ENCODE measurements at places on chromosomes 2 and 18.

- no peak for DNase-seq
Observed at GRCh38 chr2:158178646-158179045, 77.0 kb downstream of the UPP2 start.

DNA sequence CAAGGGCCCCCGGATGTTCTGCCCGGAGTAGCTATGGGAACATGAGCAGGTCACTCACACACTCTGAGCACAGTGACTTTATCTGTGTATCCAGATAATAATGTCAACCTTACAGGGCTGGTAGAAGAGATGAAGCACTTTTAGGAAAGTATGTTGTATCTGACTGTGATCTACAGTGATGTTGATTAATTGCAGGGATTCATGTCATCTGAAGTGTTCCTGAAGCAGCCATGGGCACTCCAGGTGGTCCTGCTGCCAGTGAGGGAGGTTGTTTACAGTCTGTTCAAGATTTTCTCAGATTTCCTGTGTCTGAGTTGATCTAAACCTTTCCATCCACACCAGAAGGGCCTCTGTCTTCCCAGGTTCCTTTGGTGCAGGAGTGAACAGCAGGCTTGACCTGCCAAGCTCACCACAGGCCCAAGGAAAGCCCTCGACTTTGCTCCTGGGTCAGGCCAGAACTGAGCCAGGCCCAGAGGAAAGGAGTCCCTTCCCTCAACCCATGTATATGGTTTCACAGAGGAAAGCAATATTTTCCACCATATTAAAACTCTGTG is 28.0 kb downstream of the KIAA2012 start:
- no peak for DNase-seq

DNA sequence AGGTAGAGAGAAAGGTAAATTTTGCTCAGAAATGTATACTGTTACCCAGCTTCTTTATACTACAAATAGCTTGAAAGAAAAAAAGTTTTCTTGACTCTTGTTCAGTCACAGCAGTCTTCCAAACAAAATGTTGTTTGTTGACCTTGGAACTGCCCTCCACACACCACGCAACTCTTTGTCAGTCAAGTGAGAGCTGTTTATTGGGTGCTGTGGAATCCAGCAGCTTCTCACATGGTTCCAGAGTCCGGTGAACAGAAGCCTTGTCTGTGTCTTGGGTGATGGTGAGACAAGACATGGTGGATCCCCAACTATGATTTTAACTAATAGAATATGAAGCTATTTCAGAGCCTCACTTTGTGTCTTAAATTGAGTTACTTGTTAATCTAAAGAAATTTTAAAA is 112.5 kb downstream of the MAP2 start:
- no peak for DNase-seq

DNA sequence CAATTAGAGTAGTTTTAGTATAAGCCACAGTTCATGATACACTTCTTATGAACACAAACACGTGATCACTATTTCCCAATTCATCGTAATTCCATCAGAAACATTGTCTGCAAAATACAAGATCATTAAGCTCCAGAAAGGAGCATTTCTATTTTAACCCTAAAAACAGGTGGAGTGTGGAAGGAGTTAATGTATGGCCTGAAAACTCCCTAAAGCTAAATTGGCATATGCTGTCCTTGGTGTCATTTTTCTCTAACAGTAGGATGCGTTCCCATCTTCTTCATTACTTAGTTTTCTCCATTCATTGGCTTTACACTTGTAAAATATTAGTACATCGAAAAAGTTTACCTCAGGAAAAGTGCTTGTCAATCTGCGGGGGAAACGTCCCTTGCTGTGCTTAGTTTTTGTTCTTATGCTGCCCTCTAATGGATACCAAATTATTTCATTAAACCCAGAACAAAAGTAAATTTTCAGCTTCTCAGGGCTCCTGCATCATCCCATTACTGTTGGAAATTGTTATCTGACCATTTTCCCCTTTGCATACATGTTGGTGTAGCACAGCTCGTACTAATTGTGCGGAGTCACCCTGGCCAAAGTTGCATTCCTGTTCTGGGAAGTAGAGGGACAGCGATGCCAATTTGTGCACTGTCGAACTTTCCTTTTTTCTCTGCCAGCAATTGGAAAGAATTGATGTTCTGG is 153.4 kb downstream of the GPD2 start:
- DNase-seq = no peak

GRCh38 chr2:195763866-195764265 is 106.8 kb downstream of the SLC39A10 start:
- DNase-seq = no peak

DNA sequence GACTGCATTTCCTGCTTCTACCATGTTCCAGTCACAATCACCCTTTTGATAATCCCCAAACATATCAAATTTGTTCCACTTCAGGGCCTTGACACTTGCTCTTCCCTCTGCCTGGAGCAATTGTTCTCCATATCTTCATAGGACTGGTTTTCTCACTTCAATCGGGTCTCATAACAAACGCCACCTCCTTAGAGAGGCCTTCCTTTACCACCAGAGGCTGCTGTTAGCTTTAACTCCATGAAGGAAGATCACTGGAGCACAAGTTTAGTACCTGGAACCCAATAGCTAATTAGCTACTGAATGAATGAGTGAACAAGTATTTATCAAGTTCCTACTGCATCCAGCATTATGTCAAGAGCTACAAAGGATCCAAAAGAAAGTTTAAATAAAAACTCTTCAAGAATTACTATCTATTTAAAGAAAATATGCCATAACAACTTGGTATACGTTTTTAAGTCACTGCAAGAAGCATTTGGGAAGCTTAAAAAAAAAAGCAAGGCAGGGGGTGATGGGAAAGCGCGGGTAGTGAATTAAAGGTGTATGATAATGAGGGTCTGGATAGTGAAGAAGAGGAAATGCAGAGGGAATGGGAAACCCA is 58.8 kb downstream of the BAZ2B start:
- DNase-seq = no peak

- no peak for DNase-seq
Observed at GRCh38 chr2:240240017-240240734, 99.7 kb upstream of the OTOS start.

DNA sequence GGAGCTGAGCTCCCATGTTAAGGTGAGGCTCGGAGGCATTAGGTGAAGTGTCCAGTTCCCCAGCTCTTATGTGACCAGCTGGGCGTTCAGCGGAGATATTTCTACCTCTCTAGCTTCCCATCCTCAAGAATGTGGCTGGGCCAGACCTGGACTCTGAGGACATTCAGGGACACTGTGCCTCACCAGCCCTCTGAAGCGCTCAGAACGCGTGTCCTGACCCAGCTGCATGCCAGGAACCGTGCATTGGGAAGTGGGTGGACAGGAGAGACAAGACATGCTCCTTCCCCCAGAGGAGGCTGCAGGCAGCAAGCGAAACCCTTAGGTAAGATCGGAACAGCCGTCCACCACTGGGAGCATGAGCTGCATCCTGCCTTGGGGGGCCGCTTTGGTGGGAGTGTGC is 38.0 kb upstream of the GPAT2 start:
- no peak for DNase-seq

DNA sequence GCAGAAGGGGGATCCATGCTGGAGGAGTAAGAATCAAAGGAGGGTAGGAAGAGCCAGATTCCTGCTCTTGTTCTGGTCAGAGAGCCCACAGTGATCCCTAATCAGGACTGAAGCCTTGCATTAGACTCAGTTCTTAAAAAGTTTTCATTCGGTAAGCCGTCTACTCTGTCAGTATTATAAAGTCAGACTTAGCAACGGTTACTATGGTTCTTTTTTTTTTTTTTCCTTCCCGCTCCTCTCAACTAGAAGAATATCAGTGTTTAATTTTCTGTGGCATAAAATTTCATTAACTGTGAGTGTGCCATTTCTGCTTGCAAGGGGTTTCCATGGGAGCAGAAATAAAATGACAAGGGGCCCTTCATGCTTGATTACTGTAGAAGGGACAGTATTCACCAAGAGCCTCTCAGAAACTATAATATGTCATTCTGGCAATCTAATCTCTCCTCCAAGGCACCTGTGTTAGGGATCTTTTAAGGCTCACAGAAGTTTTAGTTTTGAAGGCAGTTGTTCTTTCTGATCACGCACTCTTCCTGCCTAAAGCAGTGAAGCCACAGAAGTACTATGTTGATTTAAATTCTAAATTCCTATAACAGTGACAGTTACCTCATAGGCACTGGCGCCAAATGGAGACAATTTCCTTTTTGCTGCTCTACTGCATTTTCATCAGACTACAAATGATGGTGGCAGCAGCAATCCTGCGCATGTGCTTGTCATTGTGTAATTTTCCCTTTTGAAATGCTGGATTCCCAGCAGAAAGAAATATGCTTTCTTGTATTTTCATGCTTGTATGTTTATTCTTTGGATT is 57.0 kb downstream of the OSBPL6 start:
- DNase-seq = no peak

DNA sequence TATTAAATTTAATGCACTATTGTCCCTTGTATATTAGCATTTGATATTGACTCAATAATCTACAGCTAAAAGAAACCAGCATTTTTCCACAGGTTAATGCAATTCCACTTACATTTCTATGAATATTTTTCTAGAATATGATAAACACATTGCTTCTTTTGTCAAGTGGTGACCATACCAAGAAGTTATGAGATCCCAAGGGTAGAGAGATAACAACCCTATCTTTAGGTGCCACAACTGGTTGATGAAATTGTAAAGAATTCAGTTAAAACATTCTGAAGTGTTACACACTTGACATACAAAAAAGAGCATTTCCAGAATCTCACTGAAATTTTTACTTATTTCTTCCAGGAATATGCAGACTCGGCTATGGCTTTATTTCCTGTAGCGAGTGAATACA is 56.0 kb downstream of the ABCG8 start:
- DNase-seq = no peak

- no peak for DNase-seq
Observed at GRCh38 chr2:9594366-9595054, 36.3 kb downstream of the YWHAQ start.

DNA sequence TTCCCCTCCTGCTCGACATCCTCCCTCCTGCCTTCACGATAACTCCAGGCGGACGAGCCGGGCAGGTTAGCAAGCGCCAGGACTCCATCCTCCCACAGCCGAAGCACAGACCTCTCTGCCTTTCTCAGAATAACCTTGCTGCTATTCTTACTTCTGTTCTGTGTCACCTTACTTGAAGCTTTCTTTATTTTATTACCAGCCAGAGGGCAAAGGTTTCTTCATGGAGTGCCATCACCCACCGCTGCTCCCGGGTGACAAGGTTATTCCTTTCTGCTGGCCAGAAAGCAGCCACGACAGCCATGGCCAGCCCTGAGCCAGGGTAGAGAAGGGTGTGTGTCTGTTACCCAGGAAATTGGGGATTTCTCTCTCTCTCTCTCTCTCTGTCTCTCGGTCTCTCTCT is 227.1 kb downstream of the ANAPC1 start:
- no peak for DNase-seq

DNA sequence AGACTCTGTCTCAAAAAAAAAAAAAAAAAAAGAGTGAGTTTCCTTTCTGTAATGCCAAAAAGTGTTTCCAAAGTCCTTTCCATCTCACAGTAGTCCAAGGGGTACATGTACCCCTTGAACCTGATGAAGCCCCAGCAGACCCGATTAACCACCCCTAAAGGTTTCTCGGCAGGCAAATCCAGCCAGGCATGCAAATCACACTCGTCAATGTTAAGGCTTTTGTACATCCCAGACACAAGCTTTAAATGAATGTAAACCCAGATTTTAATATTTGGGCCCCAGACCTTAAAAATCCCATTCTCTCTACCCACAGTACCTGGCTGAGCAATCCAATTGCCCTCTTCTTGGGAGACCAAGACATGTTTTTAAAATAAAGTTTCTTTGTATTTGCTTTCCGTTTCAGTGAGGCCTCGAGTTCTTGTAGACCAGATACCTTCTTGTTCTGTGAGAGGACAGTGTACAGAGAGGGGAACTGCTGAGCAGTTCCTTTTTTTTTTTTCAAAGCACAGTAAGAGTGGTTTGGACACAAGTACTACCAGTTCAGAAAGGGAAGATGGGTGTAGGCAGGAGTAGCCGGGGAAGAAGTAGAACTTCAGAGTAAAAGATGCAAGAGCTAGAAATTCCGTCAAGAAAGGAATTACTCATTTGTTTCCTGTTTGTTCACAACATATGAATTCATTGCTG is at the start of gene NLRC4:
NLRC4 (minus strand) TSS at position 465 of the 684 bp plus-strand sequence. CDS start 8,111 bp downstream, outside the sequence.
- DNase-seq = no peak

DNA sequence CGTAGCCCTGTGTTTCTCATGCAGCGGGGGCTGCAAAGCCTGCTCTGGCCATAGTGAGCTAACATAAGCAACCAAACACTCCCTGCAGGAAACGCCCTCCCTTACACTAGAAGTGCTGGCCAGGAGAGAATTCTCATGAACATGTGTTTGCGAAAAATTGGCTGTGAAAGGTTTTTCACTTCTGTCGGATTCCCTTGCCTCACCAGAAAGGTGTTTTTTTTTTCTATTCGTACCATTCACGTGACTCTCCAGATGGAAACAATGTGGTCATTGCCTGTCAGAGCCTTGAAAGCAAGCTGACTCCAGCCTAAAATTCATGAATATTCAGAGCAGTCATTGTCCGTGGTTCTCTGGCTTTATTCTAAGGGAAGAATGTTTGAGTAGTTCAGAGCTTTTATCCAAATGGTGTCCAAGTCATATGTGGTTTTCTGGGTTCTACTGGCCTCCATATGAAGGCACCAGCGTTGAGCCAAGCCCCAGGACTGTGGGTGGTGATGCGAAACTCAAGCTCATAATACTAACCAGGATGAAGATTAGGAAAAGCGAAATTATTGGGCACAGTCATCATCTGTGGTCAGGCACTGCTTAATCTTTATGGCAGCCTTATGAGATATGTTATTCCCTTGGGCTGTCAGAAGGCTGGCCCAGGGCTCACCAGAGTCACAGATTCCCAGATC is 236.4 kb downstream of the ALPK2 start:
- no peak for DNase-seq

DNA sequence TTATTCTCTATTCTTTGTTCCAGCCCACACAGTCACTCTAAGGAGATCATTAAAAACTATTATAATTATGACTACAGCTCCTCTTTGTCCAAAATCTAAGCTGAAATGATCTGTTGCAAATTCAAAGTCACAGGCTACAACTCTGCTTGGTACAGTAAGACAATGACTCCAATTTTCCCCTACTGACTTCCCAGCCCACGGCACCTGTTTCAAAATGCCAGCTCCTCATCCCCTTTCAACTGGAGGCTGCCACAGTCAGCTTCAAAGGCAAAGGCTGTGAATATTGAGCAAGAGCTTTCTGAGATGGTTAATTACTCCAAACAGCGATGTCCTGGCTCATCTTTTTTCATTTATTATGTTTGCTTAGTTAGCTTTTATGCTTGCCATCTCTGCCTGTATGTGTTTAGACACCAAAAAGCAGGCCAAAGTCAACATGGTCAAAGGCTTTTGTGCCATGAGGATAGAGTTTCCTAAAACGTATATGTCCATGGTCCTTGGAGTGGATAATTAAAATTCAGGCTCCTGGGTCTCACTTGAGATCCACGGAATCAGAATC is 141.1 kb downstream of the DOCK10 start:
- no peak for DNase-seq

DNA sequence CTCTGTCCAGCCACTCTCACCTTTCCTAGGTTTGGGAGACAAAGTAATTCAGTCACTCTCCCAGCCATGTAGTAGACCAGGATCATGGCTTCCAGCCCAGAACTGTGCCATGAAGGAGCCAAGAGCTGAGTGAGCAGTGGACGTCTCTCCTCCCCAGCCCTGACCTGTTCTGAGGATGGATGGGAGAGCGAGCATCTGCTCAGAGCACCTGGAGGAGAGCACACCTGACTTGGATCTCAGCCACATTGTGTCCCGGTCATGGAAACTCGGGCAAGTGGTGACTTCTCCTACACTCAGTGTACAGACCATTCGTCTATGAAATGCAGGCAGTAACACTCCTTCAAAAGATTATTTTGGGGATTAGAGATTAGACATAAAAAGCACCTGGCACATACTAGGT is 299.7 kb downstream of the TNS1 start:
- DNase-seq = no peak
